Foreskin keratinocyte (primary cell): ENCODE measurements at places on chromosomes 6 and 20. TPM values are rescaled to one million over a fixed set of nuclear protein-coding genes. Genes with fewer than 3 reads are reported as not detected.

The DNAH8 gene
- total RNA-seq = under 0.01 TPM in 1 of 2 replicates, not detected in the other

The SCUBE3 gene
- 0.03 TPM in 1 of 2 replicates, not detected in the other for total RNA-seq

The SNAP25 gene
- not detected in 2 replicates for total RNA-seq

The PPP1R3G gene
- total RNA-seq = 0.07 and 0.10 TPM in 2 replicates

The PSORS1C1 gene
- total RNA-seq = 7.4 and 10.5 TPM in 2 replicates

The BHLHE23 gene
- total RNA-seq = not detected in 2 replicates

The PPP1R16B gene
- not detected in 2 replicates for total RNA-seq

The PSORS1C2 gene
- total RNA-seq = not detected in 2 replicates

The SLC22A7 gene
- not detected in 2 replicates for total RNA-seq

The PHACTR3 gene
- total RNA-seq = 28.3 and 34.0 TPM in 2 replicates

The OXT gene
- not detected in 2 replicates for total RNA-seq

The B4GALT5 gene
- 24.5 and 25.0 TPM in 2 replicates for total RNA-seq

The JAG1 gene
- 150 and 236 TPM in 2 replicates for total RNA-seq

The KIAA0408 gene
- total RNA-seq = 0.03 TPM in 1 of 2 replicates, not detected in the other

The RIPOR3 gene
- 0.07 TPM in 2 replicates for total RNA-seq

The TSPO2 gene
- total RNA-seq = not detected in 2 replicates

The DUSP15 gene
- not detected in 2 replicates for total RNA-seq

The NRN1 gene
- not detected in 2 replicates for total RNA-seq

The XRN2 gene
- total RNA-seq = 84.4 and 87.5 TPM in 2 replicates

The COX4I2 gene
- total RNA-seq = not detected in 2 replicates

The GGTLC1 gene
- not detected in 2 replicates for total RNA-seq

The ARHGAP18 gene
- total RNA-seq = 37.5 and 57.1 TPM in 2 replicates

The RAD21L1 gene
- not detected in 2 replicates for total RNA-seq

The LAMA4 gene
- not detected in 2 replicates for total RNA-seq

The SLC35B2 gene
- 76.7 and 77.0 TPM in 2 replicates for total RNA-seq

The FBXO9 gene
- 43.2 and 45.5 TPM in 2 replicates for total RNA-seq
